ENCODE measurements at places on chromosomes 7 and 10.

DNA sequence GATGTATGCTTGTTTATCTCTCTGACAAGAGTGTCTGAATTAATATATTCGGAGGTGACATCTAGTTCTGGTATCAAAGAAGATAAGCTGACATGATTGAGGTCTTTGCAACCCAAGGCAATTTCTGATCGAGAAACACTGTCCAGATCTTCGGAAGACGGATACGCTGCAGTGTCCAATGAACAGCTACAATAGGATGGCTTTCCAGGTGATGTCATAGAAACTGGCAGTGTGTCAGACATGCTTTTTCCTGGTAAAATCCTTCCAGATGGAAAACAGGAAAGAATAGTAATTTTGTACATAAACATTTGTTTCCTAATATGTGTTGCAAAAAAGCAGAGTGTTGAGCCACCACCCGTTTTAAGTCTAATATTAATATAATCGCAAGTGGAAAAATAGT is 33.4 kb downstream of the VWDE start:
- DNase-seq = peak; percentile 81

- no peak for DNase-seq
Measured at GRCh38 chr7:96238976-96239766, 82.7 kb downstream of the SLC25A13 start.

GRCh38 chr7:151744656-151745638 is 132.0 kb downstream of the PRKAG2 start:
- DNase-seq = no peak

DNA sequence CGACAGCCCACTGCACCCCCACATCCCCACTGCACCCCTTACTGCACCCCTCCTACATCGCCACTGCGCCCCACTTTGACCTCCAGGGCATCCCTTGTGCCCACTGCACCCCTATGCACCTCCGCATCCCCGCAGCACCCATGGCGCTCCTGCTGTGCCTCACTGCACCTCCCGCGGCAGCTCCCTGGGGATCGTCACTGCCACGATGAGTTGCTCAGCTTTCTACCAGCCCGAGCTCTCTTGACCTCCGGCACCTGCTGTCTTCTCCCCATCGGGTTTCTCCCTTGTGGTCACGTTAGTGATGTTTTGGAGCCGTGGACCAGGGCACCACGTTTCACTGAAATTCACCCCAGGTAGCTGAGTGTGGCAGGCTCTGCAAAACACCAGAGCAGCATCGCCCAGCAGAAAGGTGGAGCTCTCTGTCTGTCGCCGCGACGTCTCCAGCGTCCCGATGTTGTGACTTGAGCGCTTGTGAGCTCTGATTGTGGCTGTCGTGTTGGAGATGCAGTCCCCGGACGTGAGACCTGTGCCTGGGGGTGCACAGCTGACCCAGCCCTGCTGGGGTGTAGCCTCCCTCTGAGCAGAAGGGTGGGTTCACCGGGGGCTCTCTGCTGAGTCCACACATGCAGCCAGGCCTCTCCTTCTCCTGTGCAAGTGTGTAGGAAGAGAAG is 147.7 kb downstream of the DNAJB6 start:
- no peak for DNase-seq

DNA sequence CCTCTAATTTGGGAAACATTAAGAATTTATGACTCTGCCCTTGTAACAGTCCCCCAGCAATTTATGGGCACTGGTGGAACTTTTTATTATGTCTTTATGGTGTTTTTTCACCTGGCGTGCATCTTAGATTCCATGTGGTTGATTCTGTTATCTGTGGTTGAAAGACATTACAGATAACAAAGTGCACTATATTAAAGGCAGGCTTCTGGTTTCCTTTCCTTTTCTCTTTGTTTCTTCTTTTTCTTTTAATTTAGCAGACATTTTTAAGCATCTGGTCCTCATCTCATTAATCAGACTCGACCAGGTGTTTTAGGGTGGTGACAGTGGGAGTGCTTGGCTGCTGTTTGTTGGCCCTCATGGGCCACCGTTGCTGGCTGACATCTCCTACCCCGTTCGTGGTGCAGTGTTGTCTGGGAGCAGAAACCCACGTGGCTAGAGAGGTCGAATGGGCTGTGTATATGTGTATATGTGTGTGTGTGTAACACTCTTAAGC is 77.4 kb downstream of the LRMDA start:
- peak; percentile 46 for DNase-seq

DNA sequence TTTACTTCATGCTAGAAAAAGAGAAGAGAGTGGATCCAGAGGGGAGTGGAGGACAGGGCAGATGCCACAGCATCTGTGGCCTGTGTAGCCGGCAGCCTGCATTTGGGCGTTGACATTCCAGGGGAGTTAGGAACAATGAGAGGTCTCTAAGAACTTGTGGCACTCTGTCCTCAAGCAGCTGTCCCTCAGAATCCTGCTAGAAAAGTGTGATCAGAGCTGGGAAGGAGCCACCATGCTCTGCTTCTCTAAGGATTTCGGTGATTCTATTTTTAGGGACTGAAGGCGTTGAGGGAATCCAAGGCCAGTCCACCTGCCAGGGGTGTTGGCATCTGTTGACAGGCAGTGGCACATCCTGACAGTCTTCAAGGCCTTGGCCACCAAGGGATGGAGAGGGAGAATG is 7.6 kb downstream of the LRIT2 start:
- peak; percentile 27 for DNase-seq

GRCh38 chr7:35725280-35725680 is 30.3 kb upstream of the HERPUD2 start:
- DNase-seq = no peak

GRCh38 chr7:116145245-116145852 is 65.0 kb upstream of the TES start:
- DNase-seq = no peak

GRCh38 chr7:4245866-4246470 is 436.1 kb upstream of the FOXK1 start:
- DNase-seq = no peak

DNA sequence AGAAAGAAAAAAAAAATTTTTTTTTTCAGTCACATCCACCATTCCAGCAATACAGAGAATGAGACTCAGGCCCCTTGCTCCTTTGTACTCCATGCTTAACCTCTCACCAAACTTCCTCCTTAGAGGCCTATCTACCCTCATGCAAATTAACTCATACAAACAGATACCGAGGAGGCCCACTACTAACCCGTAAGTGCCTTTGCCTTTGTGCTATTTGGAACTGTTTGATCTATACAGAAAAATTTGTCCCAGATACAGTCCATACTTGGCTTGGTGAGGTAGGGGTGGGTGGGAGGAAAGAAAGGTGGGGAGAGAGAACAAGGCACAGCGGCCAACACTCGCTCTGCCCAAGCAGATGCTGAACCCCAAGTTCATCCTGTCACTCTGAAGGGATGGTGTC is 87.8 kb upstream of the DUSP5 start:
- no peak for DNase-seq

DNA sequence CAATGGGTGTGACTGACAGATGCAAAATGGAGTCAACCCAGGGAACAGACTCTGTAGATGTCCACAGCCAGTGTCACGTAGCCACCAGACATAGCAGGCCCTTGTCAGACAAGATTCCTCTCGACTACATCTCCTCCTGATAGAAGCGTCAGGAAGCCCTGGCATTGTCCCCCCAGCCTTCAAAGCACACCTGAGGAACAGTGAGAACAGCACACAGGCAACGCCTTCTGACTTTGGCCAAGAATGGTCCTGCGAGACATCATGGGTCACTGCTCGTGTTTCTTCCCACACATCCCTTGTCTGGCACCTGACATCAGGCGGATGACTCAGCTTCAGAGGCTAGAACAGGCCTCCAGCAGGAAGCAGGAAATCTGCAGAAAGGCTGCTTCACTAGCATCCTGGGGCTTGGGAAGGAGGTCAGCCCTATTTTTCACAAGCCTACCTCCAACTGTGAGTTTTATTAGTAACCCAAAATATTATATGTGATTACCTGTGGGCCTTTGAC is 52.8 kb upstream of the GPR26 start:
- no peak for DNase-seq

- DNase-seq = no peak
Measured at GRCh38 chr7:7210475-7211237, 28.3 kb downstream of the C1GALT1 start.

DNA sequence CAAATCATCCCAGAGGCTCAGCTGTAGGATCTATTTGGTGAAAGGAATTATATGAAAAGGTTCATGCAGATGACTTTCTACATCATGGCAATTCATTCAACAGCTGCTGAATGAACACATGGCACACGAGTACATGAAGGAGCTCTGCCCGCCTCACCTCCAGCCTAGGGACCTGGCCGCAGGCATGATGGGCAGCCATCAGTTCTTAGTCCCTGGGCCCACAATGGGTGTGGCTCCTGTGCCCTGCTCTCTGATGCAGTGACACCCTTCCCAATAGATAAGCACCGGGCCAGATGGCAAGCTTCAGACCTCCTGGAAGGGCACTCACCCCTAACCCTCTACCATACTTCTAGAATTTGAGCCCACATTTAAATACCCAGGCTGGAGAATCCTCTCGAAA is 3.5 kb downstream of the CHST15 start:
- no peak for DNase-seq

DNA sequence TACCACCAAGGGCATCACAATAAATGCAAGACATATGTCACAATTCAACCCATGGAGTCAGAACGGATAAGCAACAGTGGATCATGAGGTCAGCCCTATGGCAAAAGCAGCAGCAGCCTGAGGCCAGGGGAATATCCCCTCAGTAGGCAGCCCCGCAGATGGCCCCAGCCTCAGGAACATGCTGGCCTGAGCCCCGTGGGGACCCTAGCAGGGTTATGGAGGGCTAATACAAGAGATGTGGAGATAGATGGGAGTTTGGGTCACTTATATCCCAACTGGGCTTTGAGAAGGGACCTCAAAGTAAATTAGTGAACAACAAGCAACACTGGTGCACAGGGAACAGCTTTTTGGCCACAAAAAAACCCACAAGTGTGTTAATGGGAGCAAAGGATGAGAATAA is 9.1 kb downstream of the TMEM72 start:
- DNase-seq = no peak

- DNase-seq = peak; percentile 80
Measured at GRCh38 chr10:88553116-88553752, 29.9 kb downstream of the RNLS start.

DNA sequence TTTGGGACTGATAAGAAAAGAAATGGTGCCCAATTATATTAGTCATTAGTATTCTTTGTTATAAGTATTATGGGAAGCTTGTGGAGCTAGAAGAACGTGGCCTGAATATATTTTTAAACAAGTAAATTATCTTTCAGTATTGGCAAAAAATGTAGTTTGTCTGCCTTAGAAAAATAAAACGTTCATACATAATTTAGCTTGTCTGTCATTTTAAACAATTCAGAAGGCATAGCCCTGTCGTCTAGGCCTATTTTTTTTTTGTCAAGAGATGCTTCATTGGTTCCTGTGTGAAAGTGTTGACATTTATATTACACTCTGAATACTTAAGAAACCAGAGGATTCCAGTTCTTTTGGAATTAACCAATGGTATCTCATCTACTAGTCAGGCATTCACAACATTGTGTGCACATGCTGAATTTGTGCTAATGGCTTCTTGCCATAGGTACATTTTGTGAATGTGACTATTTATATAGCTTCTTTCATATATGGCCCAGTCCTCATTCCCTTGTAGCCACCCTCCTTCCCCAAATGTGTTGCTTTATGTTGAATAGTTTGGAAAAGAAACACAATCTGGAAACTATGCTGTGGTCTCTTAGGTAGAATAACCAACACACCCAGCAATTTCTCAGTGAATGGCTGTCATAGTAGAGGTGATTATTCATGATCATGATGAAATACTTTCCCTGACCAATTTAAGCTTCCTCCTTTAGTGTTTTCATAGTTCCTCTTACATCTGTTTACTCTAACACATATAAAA is 435.8 kb downstream of the EXOC4 start:
- no peak for DNase-seq

DNA sequence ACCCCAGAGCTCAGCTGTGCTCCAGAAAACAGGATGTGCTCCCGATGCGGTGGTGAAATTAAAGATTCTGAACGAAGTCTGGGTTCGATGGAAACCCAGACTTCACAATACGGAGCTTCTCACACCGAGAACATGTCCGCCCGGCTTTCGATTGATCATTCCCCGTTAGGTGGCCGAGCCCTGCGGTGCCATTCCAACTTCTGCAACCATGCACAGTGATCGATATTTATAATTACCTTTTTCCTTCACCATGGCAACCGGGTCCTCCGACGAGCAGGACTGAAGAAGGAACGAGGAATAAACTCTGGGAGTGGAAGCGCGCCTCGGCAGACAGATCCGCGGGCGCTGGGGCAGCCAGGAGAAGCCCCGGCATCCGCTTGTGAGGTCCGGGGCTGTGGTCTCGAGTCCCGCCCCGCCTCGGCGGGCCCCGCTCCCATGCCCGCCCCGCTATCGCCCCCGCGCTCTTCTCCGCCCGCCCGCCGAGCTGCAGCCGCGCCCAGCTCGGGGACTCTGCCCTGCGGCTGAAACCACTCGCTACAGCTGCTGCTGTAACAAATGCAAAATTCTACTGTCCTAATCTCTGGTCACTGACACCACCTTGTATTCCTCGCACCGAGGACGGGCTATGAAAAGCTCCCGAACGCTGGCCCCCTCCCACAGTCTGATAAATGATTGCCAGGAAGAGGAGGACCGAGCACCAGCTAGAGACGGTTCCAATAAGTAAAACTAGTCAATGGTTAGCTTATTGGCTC is 26.2 kb downstream of the ABLIM1 start:
- peak; percentile 83 for DNase-seq

DNA sequence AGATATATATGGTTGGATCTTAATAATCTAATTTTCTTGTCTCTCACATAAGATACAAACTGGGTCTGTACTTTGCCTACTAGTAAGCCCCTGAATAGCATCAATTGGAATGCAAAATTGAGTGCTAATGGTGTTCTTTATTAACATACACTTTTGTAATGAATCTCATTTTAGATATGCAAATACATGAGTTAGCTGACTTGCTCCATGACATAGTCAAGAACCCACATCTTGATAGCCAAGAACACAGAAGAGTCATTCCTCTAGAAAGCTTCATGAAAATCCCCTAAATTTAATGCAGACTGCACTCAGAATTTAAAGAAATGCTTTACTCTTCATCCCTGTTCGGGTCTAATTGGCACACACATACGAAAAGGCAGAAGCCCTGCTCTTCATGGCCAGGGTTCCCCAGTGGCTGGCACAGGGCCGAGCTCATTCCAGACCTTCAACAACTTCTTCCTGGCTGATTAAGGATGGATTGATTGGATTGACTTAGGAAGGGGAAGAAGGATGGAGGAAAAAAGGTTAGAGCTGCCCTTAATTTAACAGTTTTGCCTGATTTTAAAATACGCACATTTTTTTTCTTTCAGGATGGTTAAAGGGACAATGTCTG is 431.1 kb upstream of the KLF6 start:
- DNase-seq = no peak

DNA sequence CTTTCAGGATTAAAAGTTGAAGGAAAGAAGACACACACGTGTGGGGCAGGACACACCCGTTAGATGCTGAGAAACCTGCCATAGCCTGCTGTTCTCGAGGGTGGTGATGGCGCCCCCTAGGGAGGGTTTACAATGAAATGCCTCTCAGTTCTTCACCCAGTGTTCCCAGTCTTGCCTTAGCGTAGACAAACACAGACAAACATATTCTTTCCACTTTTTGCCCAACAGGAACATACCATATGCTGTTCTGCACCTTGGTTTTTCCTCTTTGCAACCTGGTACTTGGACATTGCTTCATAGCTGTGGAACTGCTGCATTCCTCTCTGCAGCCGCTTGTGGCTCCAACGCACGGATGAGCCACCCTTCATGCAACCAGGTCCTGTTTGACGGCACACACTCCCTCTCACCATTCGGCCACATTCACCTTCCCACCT is 23.3 kb upstream of the HSPA12A start:
- no peak for DNase-seq
